NCI-H1417 treated with DMSO at 0.1 percent for 48 hours (cell line): ENCODE measurements at places on chromosomes 4 and X.

DNA sequence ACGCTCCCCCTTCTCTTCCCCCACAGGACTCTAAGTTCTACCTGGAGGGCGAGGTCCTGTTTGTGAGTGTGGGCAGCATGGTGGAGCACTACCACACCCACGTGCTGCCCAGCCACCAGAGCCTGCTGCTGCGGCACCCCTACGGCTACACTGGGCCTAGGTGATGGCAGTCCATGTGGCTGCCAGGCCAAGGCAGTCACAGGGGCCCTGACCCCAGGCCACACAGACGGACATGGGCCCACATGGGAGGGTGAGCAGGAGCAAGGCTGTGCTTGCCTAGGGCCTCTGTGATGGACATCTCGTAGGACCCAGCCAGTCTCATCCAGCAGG lies 10.0 kb upstream of the ADD1 start:
- DNase-seq: no peak

DNA sequence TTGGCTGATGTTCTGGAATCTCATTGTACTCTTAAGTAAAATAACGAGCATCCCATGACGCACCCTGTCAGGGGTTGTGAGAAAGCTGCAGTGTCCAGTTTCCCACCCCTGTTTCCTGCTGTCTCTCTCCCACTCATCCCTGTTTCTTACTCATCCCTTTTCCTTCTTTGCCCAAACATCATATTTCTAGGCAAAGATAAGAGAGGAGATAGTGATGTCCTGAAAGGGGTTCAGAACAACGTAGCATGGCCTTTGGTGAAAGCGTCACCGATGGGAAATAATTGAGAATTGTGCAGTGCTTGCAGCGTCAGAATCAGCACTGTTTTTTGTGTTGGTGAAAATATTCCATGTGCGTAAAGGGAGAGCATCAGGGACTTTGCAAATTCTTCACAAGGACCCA lies 23.5 kb upstream of the TMEM165 start:
- no peak for DNase-seq

DNA sequence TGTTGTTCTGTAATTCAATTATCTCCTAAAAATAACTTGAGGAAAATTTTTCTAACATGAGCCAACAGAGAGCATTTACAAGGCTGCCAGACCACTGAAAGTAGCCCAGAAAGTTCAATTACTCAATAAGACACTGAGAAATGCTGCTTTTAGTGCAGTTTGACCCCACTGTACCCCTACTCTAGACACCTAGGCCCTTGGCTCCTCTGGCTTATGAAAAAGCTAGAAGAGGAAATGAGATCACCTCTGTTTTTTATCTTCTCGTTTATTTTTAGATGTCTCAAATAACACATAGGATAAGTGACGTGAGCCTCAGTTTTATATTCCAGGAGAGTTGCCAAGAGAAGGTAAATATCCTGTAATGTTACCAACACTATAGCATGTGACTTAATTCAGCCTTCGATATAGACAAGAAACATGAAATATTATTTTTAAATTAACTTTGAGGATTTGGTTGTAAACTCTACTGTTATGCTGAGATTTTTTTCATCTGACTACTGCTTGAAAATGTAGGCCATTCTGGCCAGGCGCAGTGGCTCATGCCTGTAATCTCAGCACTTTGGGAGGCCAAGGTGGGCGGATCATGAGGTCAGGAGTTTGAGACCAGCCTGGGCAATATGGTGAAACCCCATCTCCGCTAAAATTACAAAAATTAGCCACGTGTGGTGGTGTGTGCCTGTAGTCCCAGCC lies 24.4 kb downstream of the TNIP3 start:
- no peak for DNase-seq

DNA sequence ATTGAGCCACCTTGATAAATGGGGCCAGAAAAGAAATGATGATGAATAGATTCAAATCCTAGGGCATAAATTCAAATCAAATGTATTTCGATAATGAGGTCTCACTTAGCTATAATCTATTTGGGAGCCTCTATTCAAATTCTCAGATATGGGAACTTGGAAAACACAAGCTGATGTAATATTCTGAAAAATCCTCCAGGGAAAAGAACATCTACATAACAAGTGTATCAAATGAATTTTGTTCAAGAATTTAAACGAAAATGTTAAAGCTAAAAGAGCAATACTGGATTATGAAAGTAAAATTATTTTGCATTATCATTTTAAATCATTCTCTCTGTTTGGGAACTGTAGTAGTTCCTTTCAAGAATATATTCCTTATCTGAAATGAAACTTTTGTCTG lies 38.9 kb upstream of the RAP1GDS1 start:
- no peak for DNase-seq

DNA sequence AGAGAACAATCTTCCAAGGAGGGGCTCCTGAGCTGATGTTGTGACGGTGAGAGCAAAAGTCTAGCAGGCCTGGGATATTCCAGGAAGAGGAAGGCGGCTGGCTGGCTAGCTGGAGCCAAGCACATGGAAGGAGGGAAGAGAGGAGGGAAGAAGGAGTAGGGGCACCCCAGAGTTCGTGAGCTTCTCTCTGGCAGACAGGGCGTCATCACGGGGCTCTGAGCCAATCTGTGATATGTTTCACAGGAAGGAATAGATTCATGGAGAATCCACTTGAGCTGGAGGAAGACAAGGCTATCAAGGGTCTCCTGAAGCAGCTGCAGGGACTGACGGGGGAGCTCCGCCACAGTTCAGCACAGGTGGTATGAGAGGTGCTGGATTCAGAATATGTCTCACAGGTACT lies 73.6 kb downstream of the DHRSX start:
- DNase-seq: no peak

GRCh38 chr4:151833174-151833573 lies 72.4 kb upstream of the GATB start:
- no peak for DNase-seq

GRCh38 chrX:78333521-78333920 lies 6.1 kb upstream of the CYSLTR1 start:
- DNase-seq: no peak

GRCh38 chrX:49844611-49845010 lies 15.5 kb downstream of the PAGE4 start:
- DNase-seq: peak; percentile 86

GRCh38 chr4:140673729-140674128 lies 82.5 kb downstream of the TBC1D9 start:
- no peak for DNase-seq

DNA sequence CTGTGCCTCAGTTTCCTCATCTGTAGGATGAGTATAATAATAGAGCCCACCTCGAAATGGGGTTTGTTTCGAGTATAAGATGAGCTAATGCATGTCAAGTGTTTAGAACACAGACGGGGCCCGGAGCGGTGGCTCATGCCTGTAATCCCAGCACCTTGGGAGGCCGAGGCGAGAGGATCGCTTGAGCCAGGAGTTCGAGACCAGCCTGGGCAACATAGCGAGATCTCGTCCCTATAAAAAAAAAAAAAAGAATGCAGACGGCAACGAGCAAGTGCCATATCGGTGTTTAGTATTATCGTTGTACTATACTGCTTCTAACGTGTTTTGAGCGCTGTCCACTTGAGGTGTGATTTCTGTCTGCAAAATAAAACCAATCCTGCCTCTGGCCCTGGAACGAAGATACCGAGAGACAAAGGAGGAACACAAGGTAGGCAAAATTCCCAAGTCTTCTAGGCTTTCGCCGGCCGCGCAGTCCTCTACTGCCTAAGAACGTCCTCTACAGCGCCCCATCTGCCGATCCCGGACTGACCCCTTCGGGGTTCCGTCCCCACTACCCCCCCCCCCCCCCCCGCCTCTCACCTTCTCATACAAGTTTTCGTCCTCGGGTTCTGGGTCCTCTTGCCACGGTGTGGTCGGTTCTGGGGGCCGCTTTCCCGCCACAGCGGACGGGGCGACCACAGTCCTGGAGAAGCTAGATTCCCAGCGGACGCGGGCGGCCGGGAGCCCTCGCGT lies 442 bp downstream of the NDUFB11 start:
- no peak for DNase-seq

DNA sequence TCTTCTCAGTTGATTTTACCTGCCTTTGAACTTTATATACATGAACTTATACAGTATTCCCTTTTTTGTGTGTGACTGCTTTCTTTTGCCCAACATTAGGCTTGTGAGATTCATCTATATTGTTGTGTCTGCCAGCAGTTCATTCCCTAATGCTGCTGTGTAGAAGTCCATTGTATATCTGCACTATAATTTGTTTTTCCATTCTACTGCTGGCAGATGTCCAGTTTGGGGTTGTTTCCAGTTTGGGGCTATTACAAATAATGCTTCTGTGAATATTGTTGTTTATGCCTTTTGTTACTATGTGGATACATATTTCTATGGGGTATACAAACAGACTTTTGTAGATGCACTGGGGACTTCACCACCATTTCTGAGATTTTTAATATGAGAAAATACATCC lies 268.4 kb downstream of the DCTD start:
- no peak for DNase-seq

- DNase-seq: no peak
Observed at GRCh38 chr4:120025516-120025915, 41.1 kb downstream of the MAD2L1 start.
